ENCODE measurements at places on chromosomes 1 and 21.

DNA sequence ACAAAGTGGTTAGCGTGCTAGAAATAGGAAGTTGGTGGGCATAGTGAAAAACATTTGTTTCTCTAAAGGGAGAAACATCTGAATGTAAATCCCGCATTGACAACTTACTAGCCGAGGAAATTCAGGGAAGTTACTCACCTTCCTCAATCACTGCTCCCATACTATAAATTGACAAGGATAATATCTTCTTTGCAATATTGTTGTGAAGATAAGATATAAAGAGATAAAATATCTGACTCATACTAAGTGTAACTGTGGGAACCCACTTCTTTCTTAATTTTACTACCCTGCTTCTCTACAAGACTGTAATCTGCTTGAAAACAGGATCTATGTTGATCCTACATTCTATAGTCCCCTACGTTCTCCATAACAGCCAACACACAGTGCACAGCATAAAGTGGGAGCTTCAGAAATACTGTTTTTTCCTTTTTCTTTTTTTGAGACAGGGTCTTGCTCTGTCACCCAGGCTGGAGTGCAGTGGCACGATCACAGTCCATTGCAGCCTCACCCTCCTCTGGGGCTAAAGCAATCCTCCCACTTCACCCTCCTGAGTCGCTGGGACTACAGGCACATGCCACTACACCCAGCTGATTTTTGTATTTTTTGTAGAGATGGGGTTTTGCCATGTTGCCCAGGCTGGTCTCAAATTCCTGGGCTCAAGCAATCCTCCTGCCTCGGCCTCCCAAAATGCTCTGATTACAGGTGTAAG, 57.4 kb upstream of the C1orf21 start:
- DNase-seq = no peak

GRCh38 chr1:50471967-50472366, 48.7 kb upstream of the DMRTA2 start:
- DNase-seq = no peak

DNA sequence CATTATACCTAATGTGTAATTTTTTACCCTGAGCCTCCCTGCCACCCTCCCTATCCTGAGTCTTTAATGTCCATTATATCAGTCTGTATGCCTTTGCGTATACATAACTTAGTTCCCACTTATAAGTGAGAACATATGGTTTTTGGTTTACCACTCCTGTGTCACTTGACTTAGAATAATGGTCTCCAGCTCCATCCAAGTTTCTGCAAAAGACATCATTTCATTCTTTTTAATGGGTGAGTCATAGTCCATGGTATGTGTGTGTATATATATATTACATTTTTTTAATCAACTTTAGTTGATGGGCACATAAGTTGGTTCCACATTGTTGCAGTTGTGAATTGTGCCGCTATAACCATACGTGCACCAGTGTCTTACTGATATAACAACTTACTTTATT, 477.1 kb upstream of the NEGR1 start:
- no peak for DNase-seq

- DNase-seq = no peak
Measured at GRCh38 chr1:165856606-165857005, 29.2 kb downstream of the UCK2 start.

DNA sequence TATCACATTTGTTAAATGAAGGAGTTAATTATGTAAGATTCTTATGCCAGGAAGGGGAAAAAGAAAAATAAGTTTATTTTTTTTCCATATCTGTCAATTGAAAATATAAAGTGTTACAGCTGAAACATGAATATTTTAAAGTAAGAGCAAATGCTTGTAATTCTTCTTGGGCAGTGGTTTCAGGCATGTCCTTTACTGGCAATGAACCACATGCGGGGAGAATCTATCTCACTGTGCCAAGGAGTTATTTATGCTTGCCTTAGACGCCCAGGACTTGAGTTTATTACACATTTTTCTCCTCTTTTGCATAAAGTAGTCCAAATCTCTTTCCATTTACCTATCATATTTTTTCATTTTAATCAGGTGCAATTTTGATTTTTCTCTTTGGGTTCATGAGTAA, 207.8 kb upstream of the NRIP1 start:
- no peak for DNase-seq

GRCh38 chr1:170592591-170593111, 60.7 kb downstream of the GORAB start:
- DNase-seq = no peak

DNA sequence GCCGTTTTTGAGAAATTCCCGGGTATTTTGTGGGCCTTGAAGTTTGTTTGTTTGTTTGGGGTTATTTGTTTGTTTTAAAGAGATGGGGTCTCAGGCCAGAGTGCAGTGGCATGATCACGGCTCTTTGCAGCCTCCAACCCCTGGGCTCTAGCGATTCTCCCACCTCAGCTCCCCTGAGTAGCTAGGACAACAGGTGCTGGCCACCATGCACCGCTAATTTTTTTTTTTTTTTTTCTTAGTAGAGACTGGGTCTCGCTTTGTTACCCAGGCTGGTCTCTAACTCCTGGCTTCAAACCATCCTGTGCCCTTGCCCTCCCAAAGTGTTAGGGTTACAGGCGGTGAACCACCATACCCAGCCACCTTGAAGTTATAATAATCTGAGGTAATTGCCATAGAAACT, 2.0 kb downstream of the CHTOP start:
- DNase-seq = no peak

- DNase-seq = no peak
Measured at GRCh38 chr1:152436593-152437496, 22.8 kb upstream of the CRNN start.

DNA sequence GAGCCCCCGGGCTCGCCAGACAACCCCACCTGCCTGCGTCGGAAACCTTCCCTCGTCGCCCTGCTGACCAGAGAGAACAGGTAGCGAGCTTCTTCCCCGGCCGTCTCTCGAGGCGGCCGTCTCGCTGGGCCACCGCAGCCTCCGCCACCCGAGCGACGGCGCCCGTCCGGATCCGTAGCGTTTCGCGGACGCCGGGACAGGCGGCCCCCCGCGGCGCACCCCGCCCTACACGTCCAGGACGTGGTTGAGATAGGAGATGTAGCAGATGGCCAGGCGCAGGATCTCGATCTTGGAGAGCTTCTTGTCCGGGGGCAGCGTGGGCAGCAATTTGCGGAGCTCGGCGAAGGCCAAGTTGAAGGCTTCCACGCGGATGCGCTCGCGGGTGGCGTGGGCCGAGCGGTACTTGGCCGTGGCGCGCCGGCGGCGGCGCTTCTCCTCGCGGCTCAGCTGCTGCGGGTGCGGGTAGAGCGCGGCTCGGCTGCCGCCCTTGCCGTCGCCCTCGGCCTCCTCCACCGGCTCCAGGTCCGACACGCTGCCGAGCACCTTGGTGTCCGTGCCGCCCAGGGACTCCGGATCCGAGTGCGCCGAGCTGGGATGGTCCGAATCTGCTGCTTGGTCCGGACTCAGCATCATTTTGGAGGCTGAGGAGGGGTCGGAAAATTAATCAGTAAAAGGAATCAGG, 3.0 kb downstream of the NHLH2 start:
- no peak for DNase-seq

DNA sequence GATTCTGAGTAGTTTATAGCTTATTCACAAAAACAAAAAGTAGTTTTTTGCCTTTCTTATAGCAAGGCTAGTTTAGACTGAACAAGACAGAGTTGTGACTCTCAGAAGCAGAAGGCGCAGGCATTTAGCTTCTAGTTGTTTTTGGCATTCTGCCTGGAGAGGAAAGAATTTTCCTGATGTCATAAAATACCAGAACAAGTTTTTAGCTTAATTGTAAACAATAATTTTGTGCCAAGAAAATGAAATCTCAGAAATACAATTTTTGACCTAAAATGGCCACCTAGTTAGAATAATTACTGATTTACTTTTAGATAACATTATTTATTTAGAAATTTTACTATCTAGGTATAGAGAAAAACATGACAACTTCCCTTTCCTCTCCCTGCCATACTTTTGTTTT, 1.0 kb downstream of the DNAJB4 start:
- peak; percentile 22 for DNase-seq

- no peak for DNase-seq
Measured at GRCh38 chr1:211581526-211581925, 2.6 kb upstream of the SLC30A1 start.

- peak; percentile 43 for DNase-seq
Measured at GRCh38 chr21:31185663-31186062, 147.4 kb upstream of the KRTAP19-8 start.

GRCh38 chr1:185972096-185972850, 238.1 kb downstream of the HMCN1 start:
- DNase-seq = no peak

DNA sequence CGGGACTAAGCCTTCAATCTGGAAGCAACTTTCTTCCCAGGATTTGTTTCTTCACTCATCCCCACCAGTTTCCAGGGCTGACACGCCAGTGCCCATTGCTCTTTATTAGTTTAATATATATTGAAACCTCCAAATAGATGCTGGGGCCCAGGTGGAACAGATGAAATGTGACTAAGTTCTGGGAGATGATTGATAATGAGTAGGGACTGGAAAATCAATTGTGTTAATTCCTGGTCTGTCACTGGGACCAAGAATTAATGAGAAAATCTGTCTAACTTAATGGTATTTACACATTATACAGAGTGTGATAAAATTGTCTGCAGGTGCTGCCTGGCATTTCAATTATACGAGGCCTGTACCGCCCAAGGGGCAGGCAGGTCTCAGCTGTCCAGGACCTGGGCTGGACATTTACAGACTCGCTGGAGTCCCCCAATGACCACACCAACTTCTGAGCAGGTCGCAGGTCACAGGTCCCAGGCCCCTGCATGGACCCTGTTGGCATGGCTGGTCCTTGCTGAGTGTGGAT, 35.8 kb downstream of the UBIAD1 start:
- no peak for DNase-seq

DNA sequence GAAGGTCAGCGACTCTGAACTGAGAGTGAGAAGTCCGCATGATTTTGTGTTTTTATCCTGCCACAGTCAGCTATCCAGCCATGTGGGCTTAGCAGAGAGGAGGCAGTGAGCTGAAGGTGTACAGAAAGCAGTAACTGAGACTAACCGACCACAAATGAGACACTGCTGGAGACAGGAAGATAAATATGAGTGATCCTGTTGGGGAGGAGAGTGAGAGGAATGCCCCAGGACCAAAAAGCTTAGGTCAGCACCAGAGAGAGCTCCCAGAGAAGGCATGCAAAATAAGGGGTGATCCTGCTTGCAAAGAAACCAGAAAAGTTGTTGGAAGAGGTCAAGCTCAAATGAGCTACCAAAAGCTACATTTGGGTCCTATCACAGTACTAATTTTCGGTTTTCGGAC, 63.7 kb downstream of the HLCS start:
- no peak for DNase-seq

Data from CD4-positive, alpha-beta T cell treated with Interleukin-2 at 100 ng/mL for 4 hours (primary cell).